ENCODE measurements at places on chromosomes 4 and X.

DNA sequence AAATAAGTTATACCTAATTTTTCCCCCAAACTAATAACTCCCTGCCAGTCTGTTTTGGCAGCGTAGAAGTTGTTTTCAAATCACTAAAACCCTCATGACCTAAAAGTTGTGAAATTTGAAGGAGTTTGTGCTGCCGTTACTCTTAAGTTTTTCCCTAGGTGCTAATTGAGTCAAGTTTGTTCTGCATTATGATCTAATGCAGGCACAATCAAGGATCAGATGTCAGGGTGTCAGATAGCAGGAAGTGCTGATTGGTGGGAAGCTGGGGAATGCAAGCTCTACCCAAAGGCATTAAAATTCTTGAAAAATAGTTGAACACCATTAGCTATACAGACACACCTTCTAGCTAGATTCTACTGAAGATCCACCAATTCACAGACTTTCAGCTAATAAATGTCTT, 51.9 kb downstream of the ARX start:
- no peak for DNase-seq

GRCh38 chr4:3809451-3810110, 43.4 kb downstream of the ADRA2C start:
- no peak for DNase-seq

DNA sequence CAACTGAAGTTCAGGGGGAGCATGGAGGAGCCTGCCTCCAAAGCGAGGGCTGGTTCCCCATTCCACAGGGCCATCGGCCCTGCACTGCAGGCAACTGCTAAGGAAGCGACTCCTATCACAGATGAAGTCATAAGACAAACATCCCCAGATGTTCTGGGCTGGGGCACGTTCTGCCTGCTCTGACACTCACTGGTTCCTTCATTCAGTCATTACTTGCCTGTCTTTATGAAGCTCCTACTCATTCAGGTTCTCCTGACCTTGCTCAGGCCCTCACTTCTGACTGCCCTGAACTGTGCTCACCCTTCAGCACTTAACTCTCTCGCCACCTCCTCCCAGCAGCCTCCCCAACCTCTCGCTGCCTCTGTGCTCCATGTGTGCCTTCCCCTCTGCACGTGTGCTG, 2.5 kb upstream of the SLC2A9 start:
- no peak for DNase-seq

DNA sequence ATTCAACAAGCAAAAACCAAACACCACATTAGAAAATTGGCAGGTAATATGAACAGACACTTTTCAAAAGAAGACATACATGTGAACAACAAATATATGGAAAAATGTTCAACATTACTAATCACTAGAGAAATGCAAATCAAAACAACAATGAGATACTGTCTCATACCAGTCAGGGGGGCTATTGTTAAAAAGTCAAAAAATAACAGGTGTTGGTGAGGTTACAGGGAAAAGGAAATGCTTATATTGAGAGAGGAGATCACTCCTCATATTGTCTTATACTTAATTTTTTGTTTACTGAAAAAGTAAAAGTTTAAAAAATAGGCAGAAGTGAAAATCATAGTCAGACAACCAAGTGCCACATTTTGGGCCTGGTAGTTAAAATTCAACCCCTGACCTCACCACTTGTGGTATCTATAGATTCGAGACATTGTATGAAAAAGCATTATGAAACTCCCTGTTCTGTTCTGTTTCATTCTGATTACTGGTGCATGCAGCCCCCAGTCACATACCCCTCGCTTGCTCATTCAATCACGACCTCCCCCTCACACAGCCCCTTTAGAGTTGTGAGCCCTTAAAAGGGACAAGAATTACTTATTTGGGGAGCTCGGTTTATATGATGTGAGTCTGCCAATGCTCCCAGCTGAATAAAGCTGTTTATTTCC, 153.7 kb upstream of the FGF16 start:
- DNase-seq: no peak

- DNase-seq: no peak
These were observed 39.9 kb downstream of the TXLNG start for GRCh38 chrX:16826207-16826606.

DNA sequence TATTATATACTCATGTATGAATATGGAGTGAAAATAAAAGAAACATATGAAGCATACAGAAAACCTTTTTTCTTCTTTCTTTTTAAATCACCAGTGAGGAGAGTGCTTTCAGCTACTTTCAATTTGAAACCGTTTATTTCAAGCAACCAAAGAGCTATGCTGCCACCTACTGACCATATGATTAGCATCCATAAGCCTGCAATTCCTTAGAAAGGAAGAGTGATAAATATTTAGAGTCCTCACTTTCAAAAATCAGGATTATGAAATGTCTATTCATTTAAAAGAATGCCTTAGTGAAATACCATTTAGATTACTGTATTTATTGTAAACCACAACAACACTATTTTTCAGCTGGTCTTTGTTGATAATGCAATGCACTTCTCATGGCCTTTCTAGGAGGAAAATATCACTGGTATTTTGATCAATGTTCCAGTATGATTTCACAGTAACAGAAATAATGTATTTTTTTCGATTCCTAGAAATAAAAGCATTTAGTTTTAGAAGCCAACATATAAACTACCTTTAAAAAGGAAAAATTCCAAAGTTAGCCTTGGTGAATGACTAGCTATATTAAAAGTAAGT, 667.6 kb downstream of the PCDH18 start:
- DNase-seq: no peak

DNA sequence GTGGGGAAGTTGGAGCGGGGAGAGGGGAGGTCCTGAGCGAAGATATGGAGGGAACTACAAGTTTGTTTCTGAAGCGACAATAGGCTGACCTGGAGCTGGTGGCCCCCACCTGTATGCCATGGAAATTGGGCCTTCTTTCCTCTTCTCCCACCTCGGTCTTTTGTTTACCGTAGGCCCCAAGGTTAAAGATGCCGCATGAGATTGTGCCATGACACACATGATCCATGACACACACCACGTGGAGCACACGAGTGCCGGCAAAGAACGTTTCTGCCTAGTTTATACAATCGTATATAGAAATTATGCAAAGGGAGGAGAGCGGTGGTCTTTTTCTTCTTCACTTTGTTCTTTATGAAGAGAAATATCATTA, 408 bp downstream of the TMEM33 start:
- DNase-seq: no peak

DNA sequence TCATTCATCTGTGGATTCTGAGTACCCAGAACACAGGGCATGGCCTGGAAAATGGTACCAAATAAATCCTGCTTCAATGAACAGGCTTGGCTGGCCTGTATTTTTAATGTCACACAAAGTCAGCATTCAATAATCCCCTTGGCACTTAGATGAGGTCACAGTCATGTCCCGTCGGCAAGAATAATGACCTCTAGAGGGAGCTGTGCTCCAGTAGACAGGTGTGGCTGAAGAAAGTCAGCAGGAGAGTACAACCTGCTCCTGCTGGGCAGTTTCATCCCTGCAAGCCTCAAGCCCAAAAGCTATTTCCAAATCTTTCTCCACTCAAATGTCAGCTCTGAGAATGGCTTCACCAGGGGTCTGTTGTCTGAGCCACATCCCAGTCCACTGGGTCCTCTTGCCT, 404.0 kb upstream of the F9 start:
- DNase-seq: no peak

DNA sequence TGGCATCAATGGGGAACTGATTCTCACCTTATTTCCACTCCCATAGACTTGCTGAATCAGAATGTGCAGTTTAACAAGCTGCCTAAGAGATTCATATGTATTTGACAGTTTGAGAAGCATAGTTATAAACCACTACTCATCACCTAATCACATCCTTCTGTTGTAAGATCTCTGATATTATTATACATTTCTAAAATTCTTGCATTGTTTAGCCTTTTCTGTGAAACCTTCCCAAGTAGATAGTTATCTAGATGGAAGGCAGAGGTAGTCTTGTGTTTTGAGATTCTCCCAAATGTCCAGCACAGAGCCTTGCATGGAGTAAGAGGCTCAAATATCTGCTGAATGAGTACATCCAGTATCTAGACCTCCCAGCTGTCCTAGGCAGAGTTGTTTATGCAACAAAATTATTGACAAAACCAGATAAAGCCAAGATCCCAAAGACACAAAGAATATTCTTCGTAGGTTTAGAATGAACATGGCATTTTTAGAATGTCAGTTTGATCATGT, 227.3 kb downstream of the KDR start:
- no peak for DNase-seq

DNA sequence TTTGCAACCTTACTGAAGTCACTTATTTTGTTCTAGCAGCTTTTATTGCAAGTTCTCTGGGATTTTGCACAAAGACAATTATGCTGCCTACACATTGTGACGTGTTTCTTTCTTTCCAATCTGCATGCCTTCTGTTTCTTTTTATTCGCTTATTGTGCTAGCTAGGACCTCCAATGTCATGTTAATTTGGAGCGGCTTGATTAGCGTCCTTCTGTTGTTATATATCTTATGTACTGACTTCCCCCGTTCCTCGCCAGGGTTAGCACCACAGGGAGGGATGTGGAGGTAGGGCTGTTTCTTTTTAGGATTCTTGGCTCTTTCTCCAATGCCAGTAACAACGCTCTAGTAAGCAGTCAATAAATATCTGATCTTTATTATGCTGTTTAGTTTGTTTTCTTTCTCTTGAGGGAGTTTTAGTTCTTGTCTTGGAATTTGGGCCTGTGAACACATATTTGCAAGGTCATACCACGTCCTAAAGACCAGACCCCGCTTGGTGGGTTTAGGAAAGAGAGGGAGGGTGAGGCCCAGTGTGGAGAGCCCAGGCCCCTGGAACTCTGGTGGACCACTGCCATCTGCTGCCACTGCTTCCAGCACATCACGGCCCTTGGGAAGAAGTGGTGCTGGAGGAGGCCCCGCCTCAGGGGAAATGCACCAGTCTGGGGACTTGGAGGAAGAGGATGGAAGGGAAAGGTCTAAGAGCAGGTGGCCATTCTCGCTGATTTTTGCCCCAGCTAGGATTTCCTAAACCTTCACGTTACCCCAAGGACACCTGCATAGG, 129.1 kb downstream of the TRIML1 start:
- DNase-seq: no peak

DNA sequence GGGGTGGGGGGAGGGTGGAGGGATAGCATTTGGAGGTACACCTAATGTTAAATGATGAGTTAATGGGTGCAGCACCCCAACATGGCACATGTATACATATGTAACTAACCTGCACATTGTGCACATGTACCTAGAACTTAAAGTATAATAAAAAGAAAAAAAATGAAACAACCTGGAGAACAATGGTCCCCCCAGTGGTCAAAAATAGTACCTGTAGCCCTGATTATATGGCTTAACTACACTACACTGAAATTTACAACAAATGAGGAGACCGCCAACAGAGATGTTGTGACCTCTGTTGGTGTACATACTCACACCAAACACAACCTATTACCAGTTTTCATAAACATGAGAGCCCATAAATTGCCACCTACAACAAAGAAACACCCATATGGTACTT, 7.3 kb upstream of the MAGEE1 start:
- DNase-seq: no peak

DNA sequence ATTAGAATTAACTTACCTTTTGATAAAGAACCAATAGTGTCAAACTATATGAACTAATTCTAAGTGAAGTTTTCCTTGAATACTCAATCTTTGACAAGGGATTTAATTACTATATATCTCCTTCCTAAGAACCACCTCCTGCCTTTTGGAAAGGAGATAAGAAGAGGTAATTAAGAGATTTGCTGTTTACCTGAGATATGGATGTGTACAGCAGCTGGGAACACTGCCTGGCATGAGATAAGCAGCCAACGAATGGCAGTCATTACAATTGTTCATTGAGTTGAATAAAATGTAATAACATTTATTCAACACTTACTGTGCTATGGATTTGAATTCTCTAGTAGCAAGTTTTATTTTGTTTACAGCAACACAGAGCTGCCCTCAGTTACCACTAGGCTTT, 407.1 kb downstream of the SPOCK3 start:
- DNase-seq: no peak

- DNase-seq: peak; percentile 96
These were observed at the start of the genes LYAR and ZBTB49 for GRCh38 chr4:4289941-4290850. Gene LYAR, minus strand, starts transcription at chr4:4290154. Its CDS starts 6,412 bp downstream, at chr4:4283742. Gene ZBTB49, plus strand, starts transcription at chr4:4290251. Its CDS starts 9,695 bp downstream, at chr4:4299946.
